ENCODE measurements at places on chromosomes 12 and 14. TPM values are rescaled to one million over a fixed set of nuclear protein-coding genes. Genes with fewer than 3 reads are reported as not detected.

RTL1 gene
- not detected for total RNA-seq

TAS2R19 gene
- total RNA-seq, result not detected

CPM gene
- total RNA-seq, result 7.4 TPM

ETFBKMT gene
- 2.2 TPM for total RNA-seq

NDRG2 gene
- 1.5 TPM for total RNA-seq

UBR7 gene
- 26.9 TPM for total RNA-seq

ZNF219 gene
- 2.2 TPM for total RNA-seq

TAS2R7 gene
- not detected for total RNA-seq

VSX2 gene
- total RNA-seq, result not detected

FAM90A1 gene
- total RNA-seq, result 0.17 TPM

KLRG1 gene
- 1.7 TPM for total RNA-seq

PPFIA2 gene
- 0.67 TPM for total RNA-seq

CMA1 gene
- total RNA-seq, result not detected

CCDC197 gene
- total RNA-seq, result not detected

IL23A gene
- not detected for total RNA-seq

GRIN2B gene
- total RNA-seq, result not detected

CMTM5 gene
- 0.89 TPM for total RNA-seq

RHOJ gene
- total RNA-seq, result 2.4 TPM

INF2 gene
- total RNA-seq, result 48.4 TPM

PAN2 gene
- 14.6 TPM for total RNA-seq

CLEC4C gene
- not detected for total RNA-seq

SPRYD4 gene
- total RNA-seq, result 1.3 TPM

TCL1B gene
- total RNA-seq, result not detected
